ENCODE measurements at places on chromosomes 1 and 21.

- no peak for DNase-seq
Observed at GRCh38 chr1:67482733-67483482, 52.7 kb upstream of the SERBP1 start.

DNA sequence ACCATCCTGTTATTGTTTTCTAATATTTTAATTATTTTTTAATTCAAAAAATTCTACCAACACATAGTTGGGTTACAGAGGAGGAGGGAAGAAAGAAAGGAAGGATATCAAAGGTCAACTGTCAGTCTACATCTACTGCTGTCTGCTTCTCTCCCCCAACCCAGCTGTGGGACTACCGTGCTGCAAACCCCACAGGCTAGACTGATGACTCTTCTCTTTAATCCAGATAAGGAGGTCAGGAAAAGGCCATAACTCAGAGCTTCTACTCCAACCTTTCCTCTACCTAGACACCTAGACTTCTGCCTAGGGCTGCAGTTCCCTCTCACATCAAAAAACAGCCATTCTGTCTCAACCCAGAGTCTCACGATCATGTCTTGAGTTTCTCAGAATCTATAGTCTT, 124.2 kb upstream of the ETV3 start:
- no peak for DNase-seq

DNA sequence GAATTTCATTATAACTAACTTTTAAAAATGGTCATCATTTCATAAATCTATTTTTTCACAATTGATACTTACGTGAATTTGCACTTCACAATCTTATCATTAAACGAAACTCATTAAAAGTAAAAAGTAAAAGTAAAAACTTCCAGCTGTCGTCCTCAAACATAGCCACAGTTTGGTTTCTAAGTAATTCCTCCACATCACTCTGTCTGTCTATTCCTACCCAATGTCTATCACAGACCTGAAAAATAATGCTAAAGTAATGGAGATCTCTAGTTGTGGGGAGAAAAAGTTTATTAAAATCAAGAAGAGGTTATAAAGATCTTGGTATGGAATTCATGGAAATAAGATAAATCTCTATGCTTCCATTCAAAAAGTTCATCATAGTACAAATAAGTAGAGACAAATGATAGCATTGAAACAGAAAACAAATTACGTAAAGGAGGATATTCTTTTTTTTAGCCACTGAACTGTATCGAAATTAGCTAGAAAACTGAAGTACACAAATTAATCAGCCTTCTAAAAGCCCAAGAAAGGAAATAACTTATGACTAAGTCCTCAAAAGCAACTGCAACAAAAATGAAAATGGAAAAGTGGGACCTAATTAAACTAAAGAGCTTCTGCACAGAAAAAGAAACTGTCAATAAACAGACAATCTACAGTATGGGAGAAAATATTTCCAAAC, 148.6 kb downstream of the TIAM1 start:
- DNase-seq: no peak

- no peak for DNase-seq
Observed at GRCh38 chr21:45870851-45871615, 110.5 kb upstream of the COL6A1 start.

DNA sequence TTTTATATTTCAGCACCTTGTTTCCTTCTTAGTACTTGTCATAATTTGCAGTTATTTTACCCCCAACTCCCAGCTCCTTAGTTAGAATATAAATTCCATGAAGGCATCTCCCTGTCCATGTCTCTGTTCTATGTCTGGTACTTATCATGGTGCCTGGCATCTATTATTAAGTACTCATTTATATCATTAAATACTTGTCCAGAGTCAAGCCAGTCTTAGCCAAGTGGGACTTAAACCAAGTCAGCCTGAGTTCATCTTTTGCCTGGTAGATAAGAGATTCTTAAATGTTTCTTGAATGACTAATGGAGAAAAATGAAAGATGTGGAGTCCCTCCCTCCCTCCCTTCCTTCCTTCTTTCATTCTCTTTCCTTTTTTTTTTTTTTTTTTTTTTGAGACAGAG, 9.4 kb downstream of the SLC25A44 start:
- DNase-seq: no peak

GRCh38 chr1:45395051-45395450, 54.8 kb upstream of the MUTYH start:
- DNase-seq: no peak

- no peak for DNase-seq
Observed at GRCh38 chr1:197526736-197527371, 248.4 kb downstream of the DENND1B start.

GRCh38 chr1:10897321-10897980, 101.0 kb upstream of the CASZ1 start:
- no peak for DNase-seq

DNA sequence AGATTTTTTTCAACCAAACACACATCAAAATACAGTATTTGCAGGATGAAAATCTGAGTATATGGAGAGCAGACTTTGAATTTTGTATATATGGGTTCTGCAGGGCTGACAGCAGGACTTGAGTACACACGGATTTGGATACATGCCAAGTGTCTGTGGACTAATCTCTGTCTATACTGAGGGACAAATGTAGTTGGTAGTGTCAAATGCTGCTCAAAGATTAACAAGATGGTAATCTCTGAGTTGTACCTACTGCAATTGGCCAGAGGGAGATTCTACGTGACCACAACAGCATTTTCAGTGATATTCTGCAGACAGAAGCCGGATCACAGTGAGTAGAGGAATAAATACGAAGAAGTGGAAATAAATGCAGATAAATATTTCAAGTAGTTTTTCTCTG, 43.4 kb downstream of the SHCBP1L start:
- peak; percentile 30 for DNase-seq

DNA sequence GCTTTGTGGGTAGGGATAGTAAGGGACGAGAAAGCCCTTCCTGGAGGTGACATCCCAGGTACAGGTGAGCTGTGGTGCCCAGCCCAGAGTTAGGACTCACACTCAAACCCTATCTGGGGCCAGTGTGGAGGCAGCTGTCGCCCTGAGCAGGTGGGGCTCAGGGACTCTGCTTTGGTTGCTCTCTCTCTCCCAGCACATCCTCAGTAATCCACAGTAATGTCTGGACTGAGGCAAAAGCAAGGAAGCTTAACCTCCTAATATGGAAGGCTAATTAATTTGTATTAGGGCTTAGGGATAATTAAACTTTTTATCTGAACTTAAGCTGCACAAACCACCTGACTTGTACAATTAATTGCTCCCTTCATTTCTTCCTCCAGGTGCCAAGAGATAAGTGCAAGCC, 38.2 kb downstream of the DDX20 start:
- no peak for DNase-seq

DNA sequence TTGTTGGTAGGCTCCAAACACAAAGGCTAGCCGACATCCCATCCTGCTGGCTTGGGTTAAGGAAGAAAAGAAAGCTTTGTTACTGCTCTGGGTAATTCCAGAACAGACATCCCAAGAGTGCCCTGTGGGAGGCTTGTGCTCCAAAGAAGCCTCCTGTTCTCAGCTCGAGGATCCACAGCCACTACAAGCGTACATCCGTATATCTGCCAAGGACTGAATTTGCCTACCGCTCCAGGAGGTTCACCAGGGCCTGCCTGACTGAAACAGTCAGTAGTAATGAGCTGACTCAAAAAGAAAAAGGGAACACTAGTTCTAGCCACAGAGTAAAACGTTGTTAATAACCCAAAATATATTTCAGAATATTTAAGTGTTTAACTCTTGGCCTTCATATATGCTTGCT, 24.8 kb upstream of the MUTYH start:
- DNase-seq: no peak

DNA sequence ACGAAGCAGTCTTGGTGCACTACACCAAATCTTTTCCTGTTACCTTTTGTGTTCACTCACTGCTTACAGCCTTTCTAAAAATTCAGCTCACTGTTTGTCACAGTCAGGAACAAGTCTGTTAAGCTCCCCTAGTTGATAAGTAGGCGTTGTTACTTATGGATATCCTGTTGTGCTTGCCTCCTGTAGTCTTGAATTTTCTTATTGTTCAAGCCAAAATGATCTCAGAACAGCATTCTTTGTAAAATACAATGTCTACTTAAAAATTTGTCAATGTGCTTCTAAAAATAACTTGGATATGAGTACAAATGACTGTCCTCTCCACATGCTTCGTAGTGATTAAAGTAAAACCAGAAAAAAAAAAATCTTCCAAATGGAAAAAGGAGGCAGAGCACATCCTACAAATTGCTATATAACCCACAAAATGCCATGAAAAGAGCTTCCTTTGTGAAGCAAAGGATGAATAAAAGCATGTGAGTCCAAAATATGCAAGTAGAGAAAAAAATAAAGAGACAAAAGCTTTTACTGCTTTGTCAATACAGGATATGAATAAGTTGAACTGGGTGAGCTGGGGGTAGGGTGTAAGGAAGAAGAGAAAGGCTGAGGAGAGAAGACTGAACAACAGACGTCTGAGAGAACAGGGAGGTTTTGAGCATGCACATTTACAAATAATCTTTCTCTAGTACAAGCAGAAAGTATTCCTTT, 228.9 kb upstream of the ADGRL4 start:
- DNase-seq: no peak

DNA sequence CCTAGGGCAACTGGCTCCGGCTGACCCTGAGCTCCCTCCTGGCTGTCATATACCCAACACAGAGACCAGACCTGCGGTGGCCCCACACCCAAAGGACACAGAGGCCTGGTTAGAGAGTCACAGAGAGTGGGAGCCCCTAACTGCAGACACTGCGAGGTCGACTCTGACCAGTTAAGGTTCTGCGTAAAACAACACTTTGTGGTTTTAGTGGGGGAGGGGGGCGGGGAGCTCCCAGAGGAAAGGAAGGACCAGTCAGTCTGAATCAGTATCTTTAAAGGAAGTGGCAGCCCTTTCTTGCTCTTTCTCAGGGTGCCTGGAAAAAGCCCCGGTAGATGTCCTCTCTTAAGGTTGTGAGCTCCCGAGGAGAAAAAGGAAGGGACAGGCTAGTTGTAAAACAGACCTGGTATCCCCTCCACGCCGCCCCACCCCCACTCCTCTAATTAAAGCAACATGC, 2.4 kb downstream of the SSBP3 start:
- no peak for DNase-seq

DNA sequence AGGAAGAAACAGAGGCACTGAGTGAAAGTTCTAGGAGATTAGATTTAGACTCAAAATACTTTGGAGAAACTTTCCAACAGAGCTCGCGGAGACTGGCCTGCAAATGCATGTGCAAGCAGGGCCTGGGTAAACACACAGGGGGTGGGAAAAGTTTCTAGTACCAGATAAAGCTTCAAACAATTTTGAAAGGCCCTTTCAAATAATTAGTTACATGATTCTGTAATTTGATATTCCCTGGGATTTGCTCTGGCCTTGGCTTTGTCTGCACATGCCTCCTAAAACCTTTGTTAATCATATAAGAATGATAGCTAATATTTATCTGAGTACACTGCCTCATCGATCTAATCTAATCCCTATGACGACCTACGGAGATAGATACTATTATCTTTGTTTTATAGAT, 31.3 kb downstream of the VTCN1 start:
- DNase-seq: no peak

GRCh38 chr1:30747033-30748008, 10.3 kb downstream of the LAPTM5 start:
- no peak for DNase-seq

GRCh38 chr1:22531251-22531650, 32.0 kb upstream of the EPHA8 start:
- DNase-seq: no peak

DNA sequence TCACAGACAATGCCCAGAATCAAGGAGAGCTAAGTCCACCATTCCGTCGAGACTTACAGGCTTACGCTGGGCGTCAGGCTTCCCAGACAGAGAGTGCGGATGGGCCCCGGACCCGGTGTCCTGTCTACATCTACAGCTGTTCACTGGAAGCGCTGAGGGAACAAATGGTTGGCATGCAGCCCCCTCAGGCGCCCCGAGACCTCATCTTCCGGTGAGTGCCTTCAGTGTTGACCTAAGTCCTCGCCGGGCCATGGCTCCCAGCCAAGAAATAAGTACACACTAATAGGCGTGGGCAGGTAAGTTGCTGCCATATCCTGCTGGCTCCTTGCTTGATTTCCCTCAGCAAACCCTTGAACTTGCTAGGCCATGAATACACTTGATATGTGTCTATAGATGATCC, 26.2 kb downstream of the HYI start:
- DNase-seq: no peak

- DNase-seq: no peak
Observed at GRCh38 chr1:107829036-107829770, 135.8 kb downstream of the VAV3 start.

DNA sequence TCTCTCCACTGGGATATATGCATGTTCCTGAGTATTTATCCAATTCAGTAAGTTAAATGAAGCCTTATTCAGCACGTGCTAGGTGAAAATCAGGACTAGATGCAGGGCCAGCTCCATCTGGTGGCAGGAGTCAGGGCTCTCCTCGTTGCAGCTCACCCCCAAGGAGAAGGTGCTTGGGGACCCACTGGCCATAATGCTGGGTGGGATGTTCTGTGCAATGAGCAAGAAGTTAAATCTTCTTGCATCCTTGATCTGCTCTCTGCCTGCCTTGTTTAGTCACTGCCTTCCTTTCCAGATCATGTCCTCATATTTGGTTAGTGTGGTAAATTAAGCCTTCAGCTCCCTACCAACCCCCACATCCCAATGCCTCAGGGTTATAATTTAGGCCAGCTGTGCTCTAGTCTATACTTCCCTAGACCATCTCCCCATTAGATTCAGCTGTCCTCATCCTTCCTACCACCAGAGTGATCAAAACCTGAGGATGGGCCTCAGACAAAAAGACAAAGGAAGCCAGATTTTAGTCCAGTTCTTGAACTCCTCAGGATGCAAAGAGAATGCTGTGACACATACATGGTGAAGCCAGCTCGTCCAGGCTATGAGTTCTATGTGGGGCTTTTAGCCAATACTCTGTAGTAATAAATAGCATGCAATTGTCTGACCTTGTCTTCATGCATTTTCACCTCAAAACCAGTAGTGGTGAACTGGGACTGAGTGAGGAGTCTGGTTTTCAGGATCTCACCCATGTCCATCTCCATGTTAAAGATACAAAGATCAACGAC, 55.9 kb downstream of the SEC16B start:
- DNase-seq: peak; percentile 52

GRCh38 chr1:34754964-34755637, at the start of gene GJB5:
Gene GJB5, plus strand, starts transcription at chr1:34755047. Its CDS starts 2,284 bp downstream, at chr1:34757331.
- DNase-seq: no peak

DNA sequence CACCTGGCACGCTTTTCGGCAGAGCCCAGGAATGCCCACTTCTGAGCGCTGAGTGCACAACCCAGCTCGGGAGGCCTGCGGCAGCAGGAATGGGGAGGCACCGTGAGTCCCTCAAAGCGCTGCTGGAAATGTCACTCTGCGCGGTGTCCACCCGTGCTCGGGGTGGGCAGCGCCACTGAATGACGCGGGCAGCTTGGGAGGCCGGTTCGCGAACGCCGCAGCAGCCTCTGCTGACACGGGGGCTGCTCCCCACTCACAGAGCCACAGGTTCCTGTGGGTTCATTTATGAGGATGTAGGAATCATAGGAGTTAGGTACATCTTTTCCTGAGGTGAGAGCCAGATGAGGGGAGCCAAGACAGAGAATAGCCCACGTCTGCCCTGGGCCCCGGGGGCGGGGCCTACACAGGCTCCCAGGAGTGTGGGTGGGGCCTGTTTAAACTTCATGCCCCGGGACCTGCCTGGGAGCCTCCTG, 146.7 kb upstream of the COL6A1 start:
- DNase-seq: no peak

All from NCI-H774 (cell line).